ENCODE measurements at places on chromosomes 16 and 17. TPM values are rescaled to one million over a fixed set of nuclear protein-coding genes. Genes with fewer than 3 reads are reported as not detected.

Gene SDK2
- 15.3 TPM for total RNA-seq

- peak; percentile 0 for DNase-seq
Observed at GRCh38 chr17:75114552-75115314, 5.0 kb downstream of the ARMC7 start.

Gene NHLRC4
- total RNA-seq: 0.28 TPM

DNA sequence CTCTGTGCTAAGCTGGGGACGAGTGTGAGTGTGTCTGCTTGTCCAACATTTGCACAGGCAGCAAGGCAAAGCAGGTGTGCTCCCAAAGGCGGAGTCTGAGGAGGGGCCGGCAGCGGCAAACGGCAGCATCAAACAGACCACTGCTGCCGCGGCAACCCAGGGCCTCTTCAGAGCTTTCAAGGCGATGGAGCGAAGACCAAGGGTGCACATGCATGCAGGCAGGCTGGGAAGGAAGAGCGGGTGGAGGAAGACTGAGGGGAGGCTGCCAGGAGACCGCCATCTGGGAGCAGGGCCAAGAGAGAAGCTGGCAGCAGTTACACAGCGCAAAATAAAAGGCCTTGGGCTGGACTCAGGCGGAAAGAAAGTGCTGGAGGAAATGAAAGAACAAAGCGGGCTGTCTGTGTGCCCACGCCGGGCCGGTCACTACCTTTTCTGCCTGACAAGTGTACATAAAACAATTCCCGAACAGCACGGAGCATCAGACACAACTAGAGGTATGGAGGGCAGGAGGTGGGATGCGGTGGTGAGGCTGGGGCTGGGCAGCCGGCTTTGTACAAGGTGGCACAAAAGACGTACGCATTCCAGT is 8.5 kb downstream of the TIMM22 start:
- no peak for DNase-seq

- no peak for DNase-seq
Observed at GRCh38 chr16:53465606-53466280, 31.5 kb downstream of the RBL2 start.

DNA sequence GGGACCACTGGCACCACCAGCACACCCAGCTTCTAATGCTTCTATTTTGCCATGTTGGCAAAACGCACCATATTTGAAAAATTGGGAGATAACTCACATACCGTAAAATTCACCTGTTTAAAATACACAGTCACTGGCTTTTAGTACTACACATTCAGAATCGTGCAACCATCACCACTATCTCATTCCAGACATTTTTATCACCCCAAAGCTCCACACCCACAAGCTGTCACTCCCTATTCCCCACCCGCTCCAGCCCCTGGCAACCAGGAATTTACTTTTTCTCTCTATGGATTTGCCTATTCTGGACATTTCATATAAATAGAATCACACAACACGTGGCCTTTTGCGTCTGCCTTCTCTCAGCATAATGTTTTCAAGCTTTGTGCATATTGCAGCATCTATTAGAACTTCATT is 25.0 kb downstream of the PPL start:
- no peak for DNase-seq

GRCh38 chr17:65222214-65222738 is 85.1 kb downstream of the RGS9 start:
- DNase-seq: no peak

Gene ASIC2
- total RNA-seq: 0.87 TPM

Gene PRSS53
- total RNA-seq: 2.3 TPM

Gene CHST4
- not detected for total RNA-seq

Gene CNTNAP4
- not detected for total RNA-seq

Gene RNF222
- not detected for total RNA-seq

- DNase-seq: no peak
Observed at GRCh38 chr17:33777674-33778073, 477.4 kb upstream of the CCL2 start.

- DNase-seq: no peak
Observed at GRCh38 chr16:27781195-27781524, 231.2 kb downstream of the KATNIP start.

- DNase-seq: no peak
Observed at GRCh38 chr17:58007781-58008706, 998 bp upstream of the SRSF1 start.

- no peak for DNase-seq
Observed at GRCh38 chr16:4056161-4057105, 59.8 kb downstream of the ADCY9 start.

Gene MARVELD3
- 2.0 TPM for total RNA-seq

- no peak for DNase-seq
Observed at GRCh38 chr17:30926516-30926915, 4.8 kb downstream of the ADAP2 start.

Gene GRB7
- 8.0 TPM for total RNA-seq

GRCh38 chr17:54007855-54008254 is 185.1 kb downstream of the KIF2B start:
- no peak for DNase-seq

GRCh38 chr17:67393809-67394397 is 16.8 kb downstream of the PITPNC1 start:
- no peak for DNase-seq

Gene CRHR1
- 3.4 TPM for total RNA-seq

Gene TPSD1
- total RNA-seq: not detected

Gene DLX3
- total RNA-seq: 0.04 TPM

DNA sequence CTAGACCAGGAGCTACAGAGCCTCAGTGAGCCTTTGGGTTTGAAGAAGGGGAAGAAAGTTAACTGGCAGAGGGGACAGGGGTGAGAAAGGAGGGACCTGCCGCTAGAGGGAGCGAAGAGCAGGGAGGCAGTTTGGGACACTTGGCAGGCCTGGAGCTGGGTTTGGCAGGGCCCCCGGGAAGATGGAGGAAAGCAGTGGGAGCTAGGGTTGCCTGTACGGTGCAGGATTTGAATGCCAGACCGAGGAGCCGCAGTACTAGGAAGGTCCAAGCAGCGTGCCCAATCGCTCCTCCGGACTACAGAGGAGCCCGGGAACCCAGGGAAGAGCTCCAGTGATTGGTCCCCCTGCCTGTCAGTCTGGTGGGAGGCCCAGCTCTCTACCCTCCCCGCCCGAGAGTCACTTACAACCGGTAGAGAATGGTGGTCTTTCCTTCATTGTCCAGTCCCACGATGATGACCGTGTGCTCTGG is 1.3 kb downstream of the ARL5C start:
- DNase-seq: peak; percentile 93

DNA sequence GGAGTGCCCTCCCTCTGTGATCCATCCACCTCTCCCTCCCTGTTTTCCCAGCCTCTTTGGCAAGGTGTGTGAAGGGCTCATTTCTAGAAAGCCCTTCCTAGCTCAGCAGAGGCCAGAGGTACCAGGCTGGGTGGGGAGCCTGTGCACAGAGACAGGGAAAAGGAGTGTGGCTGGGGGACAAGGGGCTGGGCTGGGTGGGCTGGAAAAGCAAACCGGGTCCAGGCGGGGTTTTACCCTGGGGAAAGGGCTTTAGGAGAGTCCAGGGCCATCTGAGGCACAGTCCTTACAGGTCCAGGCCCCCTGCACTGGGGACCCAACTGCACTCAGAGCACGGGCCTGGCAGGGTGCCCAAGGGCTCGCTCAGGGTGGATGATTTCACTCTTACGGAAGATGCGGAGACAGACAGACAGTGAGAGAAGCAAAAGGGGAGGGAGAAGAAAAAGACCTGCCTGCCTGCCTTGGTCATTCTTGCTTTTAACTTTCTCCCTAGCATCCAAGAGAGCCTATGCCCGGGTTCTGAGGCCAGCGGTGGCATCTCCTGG is 7.0 kb downstream of the CRHR1 start:
- no peak for DNase-seq

Gene NEUROD2
- total RNA-seq: not detected

Gene KCNG4
- not detected for total RNA-seq

Gene IRF8
- total RNA-seq: 1.2 TPM

GRCh38 chr16:65377195-65377594 is 255.3 kb upstream of the CDH11 start:
- DNase-seq: no peak

DNA sequence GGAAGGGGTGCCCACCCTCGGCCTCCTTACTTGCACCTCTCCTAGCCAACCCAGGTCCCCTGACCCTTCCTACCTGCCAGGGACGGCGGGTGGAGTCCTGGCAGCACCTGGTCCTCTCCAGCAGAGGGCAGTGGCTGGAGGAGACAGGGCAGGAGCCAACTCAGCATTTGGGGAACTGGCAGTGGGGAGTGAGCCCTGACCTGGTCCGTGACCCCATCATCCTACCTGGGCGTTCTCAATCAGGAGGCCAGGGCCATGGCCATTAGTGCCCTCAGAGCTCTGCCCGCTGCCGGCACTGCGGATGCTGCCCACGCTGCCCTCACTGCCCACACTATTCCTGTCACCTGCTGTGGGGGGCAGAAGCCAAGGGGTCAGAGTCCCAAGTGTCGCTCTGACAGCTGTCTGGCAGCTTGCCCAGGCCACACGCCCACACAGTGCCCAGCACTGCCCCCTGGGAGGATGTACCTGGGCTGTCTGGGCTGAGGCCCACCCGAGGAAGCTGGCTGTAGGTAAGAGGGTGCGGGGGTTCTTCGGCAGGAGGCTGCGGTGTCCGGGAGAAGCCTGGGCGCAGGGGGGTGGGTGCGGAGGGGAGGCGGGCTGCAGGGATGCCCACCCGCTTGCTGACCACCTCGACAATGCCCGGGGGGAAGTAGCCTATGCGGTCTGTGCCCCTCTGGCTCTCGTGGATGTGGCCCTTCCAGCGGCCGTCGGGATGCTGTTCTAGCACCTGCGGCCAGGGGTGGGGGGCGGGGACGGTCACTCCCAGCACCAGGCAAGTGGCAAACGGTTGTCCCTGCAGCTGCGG is 10.8 kb downstream of the CASKIN2 start:
- peak; percentile 67 for DNase-seq

- peak; percentile 48 for DNase-seq
Observed at GRCh38 chr16:10368969-10369551, 16.8 kb upstream of the ATF7IP2 start.

GRCh38 chr17:58338841-58339754 is 10.5 kb upstream of the TSPOAP1 start:
- DNase-seq: peak; percentile 26

GRCh38 chr16:17723531-17724134 is 252.9 kb upstream of the XYLT1 start:
- DNase-seq: no peak

Gene USH1G
- total RNA-seq: 0.25 TPM

DNA sequence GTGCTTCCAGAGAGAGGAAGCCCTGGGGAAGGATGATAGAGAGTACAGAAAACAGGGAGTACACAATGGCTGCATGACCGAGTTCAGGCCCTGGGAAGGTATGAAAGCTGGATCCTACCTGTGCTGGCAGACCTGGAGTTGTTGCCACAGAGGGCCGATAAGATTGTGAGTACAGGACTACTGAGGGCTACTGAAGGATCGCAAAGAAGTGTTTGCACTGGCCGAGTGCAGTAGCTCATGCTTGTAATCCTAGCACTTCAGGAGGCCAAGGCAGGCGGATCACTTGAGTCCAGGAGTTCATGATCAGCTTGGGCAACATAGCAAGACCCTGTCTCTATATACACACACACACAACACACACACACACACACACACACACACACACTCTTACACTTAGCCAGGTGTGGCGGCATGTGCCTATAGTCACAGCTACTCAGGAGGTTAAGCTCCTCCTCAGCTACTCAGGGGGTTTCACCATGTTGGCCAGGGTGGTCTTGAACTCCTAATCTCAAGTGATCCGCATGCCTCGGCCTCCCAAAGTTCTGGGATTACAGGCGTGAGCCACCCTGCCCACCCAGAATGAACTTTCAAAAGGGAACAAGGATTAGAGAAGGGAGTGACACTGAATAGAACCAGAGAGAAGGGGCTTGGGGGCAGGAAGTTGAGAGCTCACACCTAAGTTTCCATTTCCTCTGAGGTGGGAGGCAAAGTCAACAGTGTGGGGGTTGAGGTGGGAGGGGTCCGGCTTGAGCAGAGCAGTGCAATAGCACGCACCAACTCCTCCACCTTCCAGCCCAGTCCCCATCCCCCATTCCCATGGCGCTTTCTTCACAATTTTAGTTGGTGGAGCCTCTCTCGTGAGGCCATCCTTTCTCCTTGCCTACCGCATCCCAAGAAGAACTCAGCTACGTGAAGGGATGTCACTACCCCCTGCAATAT is 7.5 kb downstream of the SCIMP start:
- no peak for DNase-seq

- no peak for DNase-seq
Observed at GRCh38 chr16:86029131-86029741, 130.3 kb downstream of the IRF8 start.

GRCh38 chr16:56450275-56450985 is 702 bp downstream of the NUDT21 start:
- DNase-seq: peak; percentile 34

DNA sequence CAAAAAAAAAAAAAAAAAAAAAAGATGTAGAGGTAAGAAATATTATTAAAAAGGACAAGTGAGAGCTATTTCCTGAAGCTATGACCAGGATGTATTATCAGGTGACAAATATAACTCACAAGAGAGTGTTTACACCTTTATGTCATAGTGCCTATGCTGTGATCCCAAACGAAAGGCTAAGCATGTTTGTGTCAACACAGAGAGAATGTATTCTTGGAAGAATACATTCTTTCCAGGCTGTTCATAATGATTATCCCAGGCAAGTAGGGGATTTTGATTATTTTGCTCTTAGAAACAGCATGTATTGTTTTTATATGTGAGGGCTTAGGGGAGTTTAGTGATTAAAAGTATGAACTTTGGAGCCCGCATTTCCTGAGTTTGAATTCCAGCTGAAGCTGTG is 175.0 kb downstream of the SPECC1 start:
- no peak for DNase-seq

DNA sequence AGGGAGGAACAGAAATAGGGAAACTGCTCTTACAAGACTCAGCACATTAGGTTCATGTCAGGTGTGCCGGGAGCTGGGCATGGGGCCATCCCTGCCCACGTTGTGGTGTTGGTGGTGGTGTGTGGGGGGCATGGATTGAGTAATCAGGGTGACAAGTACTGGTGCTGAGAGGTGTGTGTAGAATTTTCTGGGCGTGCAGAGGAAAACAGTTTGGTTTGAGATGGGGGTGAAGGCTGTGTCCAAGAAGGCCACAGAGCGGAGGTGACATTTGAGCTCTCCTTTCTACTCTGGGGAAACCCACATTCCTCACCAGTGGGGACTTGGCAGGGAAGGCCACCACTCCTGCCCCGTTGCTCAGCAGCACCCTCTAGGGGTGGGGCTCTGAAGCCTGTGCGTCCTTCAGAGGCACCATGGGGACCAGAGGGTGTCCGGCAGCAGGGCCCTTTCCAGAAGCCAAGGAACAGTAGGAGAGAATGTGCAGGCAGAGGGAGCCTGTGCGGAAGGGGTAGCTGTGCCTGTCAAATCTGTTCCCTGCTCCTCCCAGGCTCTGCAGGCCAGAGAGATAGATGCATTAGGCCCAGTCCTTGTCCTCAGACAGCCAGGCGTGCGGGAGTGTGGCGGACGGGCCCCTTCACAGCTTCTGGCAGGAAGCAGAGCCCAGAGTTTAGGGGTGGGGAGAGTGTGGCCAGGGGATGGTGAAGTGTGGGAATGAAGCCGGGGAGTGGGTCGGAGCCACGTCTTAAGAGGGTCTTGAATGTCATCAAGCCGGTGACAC is 48.7 kb upstream of the GSE1 start:
- DNase-seq: no peak

Gene SMIM22
- not detected for total RNA-seq

GRCh38 chr17:67950945-67951344 is 45.3 kb downstream of the C17orf58 start:
- no peak for DNase-seq

Measured in neural progenitor cell (in vitro differentiated cells).